ENCODE measurements at places on chromosomes 1 and 21. TPM values are rescaled to one million over a fixed set of nuclear protein-coding genes. Genes with fewer than 3 reads are reported as not detected.
A peak's percentile ranks its signal among the peaks of the same experiment; 100 is the strongest.

- peak; percentile 15 for DNase-seq
These were observed 2.3 kb upstream of the CCSAP start for GRCh38 chr1:229344937-229345684.

DNA sequence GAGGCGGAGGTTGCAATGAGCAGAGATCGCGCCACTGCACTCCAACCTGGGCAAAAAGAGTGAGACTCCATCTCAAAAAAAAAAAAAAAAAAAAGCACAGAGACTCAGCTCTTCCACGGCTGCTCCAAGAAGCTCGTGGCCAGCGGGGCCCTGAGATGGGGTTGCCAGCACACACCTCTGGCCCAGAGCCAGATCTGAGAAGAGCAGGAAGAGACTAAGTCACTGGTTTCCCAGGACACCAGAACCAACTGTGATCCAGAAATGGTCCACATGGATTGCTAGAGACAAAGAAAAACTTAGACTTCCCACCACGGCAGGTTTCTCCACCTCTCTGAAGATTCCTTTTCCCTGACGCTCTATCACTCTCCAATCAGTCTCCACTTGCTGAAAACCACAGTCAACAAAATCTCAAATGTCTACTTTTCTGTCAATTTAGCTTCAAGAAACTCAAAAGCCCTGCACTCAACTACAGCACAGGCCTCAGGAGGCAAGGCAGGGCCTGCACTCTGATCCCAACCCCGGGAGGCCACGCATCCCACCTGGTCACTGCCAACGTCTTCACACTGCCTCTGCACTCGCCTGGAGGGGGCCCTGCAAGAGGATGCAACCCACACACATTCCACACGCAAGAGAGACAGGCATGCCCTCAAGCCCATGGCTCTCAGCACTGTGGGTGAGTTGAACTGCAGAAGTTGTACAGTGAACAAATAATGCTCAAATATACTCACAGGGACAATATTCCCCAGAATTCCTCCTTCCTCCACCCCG, 79.0 kb downstream of the NPHP4 start:
- no peak for DNase-seq

DNA sequence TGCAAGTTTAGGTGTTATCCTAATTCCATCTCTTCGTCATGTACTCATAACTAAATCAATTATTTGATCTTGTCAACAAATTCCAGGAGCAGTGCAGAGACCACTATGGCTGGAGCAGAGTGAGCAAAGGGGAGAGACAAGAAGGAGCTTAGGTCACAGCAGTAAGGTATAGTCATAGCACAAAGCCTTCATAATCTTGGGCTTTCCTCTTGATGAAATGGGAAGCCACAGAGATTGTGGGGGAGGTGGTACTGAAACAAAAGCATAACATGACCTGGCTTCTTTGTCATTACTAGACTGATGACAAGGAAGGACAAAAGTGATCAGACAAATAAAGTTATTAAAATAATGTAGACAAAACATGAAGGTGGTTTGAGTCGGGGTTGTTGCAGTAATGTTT, 60.1 kb upstream of the PTGS2 start:
- no peak for DNase-seq

GRCh38 chr21:29390778-29391177, 92.1 kb downstream of the BACH1 start:
- no peak for DNase-seq

GRCh38 chr1:234427950-234428646, 50.9 kb downstream of the TARBP1 start:
- no peak for DNase-seq

- no peak for DNase-seq
These were observed 9.7 kb downstream of the KIFAP3 start for GRCh38 chr1:170064821-170065220.

- DNase-seq: no peak
These were observed 19.0 kb upstream of the C1orf105 start for GRCh38 chr1:172401477-172401876.

DNA sequence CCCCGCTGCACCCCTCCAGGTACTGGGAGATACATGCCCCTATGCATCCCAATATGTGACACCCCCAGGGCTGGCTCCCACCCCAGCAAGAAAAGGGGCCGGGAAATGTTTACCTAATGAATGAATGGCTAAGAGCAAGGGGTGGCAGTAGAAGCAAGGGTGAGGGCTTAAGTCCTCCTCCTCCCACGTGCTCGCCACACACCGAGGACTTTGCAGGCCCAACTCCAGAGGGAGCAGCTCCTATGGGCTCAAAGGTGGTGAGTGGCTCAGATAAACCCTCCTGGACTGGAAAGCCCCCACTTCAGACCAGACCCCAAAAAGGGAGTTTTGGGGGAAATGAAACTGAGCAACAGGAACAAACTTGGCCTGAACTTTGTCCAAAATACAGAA, 11.4 kb downstream of the SLC45A3 start:
- DNase-seq: no peak

- DNase-seq: no peak
These were observed 8.3 kb downstream of the TSACC start for GRCh38 chr1:156346636-156347035.

DNA sequence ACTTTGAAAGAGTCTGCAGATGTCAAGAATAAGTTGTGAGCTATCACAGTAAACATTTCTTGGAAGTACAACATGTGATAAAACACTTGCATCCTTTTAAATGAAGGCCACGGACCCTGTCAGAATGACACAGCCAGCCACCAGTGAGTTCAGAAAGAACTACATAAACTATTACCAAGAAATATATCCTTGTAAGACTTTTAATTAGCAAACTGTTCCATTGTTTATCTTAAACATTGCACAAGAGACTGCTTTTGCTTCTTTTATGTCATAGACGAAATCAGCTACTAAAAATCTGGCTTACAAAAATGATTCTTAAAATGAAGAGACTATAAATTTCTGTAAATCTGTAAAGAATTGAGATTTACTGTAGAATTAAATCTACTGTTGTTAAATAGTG, 17.9 kb downstream of the LRRC7 start:
- DNase-seq: no peak

GRCh38 chr1:17682400-17682799, 72.7 kb upstream of the ACTL8 start:
- peak; percentile 57 for DNase-seq

DNA sequence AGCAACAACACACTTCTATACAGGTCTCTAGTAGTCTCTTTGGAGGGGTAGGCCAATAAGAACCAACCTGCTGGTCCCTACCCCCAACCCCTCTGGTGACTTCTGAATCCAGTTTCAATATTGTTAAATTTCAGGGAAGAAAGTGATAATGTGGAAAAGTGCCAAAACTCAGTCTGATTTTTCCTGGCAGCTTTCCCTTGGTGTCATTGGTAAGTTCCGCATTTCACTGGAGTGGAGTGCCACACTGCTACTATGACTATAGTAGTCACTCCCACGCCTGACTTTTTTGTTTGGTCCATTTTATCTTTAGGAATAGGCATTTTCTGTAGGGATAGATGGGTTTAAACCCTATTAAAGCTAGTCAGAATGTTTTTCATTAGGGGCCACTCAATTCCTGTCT, 5.7 kb upstream of the ARID1A start:
- DNase-seq: no peak

GRCh38 chr1:55636696-55637095, 421.5 kb upstream of the USP24 start:
- no peak for DNase-seq

GRCh38 chr1:84505493-84506001, 639 bp upstream of the SPATA1 start:
- DNase-seq: peak; percentile 32

DNA sequence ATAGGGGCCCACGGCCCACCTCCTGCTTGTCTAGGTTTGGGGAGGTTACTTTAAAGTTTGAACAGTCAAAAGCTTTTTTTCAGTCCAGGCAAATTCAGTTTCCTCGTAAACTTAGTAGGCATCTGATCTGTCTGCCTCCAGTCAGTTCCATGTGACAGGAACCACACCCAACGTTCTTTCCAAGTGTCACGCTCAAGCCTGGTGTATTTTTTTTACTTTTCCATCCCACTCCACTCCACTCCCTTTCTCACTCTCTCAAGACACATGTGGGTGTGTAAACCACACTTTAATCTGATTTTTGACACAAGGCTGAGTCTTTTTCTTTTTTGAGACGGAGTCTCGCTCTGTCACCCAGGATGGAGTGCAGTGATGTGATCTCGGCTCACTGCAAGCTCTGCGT, 60.3 kb upstream of the GPR153 start:
- no peak for DNase-seq

GRCh38 chr1:161001525-161001924, 19.4 kb downstream of the F11R start:
- DNase-seq: no peak

GRCh38 chr1:203996126-203996525, 76.8 kb upstream of the SOX13 start:
- DNase-seq: no peak

GRCh38 chr1:222781251-222781650, 33.6 kb upstream of the DISP1 start:
- no peak for DNase-seq

DNA sequence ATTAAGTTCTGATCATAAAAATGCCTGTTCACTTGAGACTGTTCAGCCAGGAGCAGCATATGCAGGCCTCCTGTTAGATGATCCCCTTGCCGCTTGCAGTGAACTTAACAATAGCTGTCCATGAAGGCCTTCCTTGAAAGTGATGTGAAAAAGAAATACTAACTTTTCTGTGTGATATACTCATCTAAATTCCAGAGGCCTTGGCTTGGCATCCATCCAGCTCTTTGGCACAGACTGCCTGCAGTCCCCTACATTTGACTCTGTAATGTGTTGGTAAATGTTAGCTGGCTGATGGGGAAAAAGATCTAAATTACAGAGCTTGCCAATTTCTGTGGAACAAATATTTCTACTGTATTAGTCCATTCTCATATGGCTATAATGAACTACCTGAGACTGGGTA, 73.7 kb downstream of the KCNK2 start:
- no peak for DNase-seq

- peak; percentile 18 for DNase-seq
These were observed 492 bp upstream of the PGM1 start for GRCh38 chr1:63592536-63593302.

DNA sequence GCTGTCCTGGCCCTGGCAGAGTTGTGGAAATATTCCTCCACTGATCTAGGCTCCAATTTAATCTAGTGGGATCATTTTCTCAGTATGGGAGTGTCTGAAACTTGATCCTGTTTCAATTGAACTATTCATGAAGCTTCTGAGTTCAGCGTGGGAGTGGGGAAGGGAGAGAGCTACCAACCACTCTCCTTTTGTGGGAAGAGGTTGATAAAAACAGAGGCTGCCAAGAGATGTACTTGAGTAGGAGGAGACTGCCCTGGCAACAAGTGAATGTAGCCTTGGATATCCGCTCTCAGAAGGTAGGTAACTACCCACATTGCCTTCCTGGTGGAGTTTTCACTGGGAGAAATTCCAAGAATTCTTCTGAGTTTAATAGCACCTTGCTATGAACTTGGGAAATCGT, at the start of gene CTXND2:
Gene CTXND2 (plus strand): TSS at position 119 of the 400 bp plus-strand sequence. CDS start 25,179 bp downstream, outside the sequence.
- DNase-seq: no peak

DNA sequence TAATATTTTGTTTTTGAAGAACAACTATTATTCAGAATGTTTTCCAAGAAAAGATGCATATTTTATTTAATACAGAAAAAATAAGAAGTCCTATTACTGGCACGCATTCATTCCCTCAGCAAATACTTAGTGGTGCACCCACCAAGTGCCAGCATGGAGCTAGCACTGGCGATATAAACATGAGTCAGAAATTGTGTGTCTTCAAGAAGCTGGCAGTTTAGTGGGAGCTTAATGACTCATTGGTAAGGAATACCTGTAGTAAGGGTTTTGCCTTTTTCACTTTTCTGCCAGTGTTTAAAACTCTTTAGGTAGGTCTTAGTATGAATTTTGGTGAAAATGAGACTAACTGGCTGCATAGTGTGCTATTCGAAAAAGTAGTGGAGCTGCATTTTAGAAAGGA, 6.3 kb downstream of the MAGI3 start:
- DNase-seq: peak; percentile 46

DNA sequence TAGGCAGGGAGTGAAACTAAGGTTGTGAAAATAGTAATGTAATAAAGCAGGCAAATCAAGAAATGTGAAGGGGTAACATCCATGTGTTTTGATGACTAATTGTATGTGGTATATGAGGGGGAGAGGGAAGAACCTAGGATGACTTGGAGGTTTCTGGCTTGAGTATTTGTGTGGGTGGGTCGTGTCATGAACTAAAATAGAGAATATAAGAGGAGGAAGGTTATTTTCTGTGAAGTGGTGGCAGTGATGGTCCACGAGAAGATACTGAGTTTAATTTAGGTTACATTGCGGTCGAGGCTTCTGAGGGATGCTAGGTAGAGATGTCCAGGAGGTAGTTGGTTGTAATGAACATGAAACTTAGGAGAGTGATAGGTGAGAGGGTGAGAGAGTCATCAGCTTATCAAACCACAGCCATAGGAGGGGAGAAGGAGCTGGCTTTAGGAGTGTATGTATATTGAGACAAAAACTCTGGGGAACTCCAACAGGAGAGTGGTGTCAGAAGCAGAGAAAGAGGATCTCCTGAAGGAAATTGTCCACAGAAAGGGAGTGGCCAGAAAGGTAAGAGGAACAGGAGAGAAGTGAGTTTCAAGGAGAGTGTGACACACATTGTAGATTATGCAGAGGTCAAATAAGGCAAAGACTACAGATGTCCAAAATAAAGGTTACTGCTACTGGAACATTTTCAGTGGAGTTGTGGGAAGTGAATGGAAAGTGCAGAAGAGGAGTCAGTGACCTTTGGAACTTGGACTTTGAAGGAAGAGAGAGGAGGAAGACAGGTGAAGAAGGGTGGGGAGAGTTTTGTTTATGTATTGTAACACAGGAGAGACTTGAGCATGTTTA, 89.0 kb upstream of the MACF1 start:
- DNase-seq: no peak

- DNase-seq: no peak
These were observed 146.2 kb downstream of the PLPP3 start for GRCh38 chr1:56433056-56433577.

GRCh38 chr1:237677979-237678378, 212.7 kb downstream of the ZP4 start:
- DNase-seq: peak; percentile 15

- no peak for DNase-seq
These were observed 229.7 kb upstream of the TMEM51 start for GRCh38 chr1:14923727-14924452.

The MAP1LC3C gene
- not detected for total RNA-seq

The C8A gene
- total RNA-seq: not detected

The UAP1 gene
- 148 TPM for total RNA-seq

The DAB1 gene
- total RNA-seq: not detected

The SYNC gene
- 4.5 TPM for total RNA-seq

The CHAF1B gene
- total RNA-seq: 12.0 TPM

The CYP4X1 gene
- total RNA-seq: not detected

The PIP5K1A gene
- total RNA-seq: 65.8 TPM

The RIPK4 gene
- total RNA-seq: 40.9 TPM

The GPX7 gene
- total RNA-seq: 2.9 TPM

The WNT2B gene
- total RNA-seq: 0.74 TPM

All from foreskin keratinocyte (primary cell).